ENCODE measurements at places on chromosomes 5 and 9. TPM values are rescaled to one million over a fixed set of nuclear protein-coding genes. Genes with fewer than 3 reads are reported as not detected.

DNA sequence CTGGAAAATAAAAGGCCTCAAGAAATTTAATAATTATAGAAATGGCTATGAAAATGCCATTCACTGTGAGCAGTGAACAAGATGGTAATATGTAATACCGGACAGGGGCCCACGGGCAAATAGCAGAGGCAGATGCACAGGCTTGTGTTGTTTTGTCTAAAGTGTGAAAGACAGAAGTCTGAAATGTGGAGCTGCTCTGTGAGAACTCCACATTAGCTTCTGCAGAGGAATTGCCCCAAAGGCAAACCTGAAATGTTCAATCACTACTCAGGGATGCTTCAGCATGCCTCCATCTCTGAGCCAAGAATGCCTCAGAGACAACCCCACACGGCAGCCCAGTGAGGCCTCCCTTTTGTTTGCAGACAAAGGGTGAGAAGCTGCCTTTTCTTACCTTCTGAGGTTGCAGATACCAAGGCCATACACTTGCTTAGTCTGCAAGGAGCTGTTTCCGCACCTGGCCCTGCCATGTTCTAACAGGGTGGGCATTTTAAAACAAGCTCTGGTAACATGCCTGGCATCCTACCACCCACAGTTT lies 124.3 kb upstream of the CXCL14 start:
- no peaks in the 10 kb centered on the region for H3K36me3 ChIP-seq
- H3K27ac ChIP-seq = no peak overlapping the region
- no peaks in the 10 kb centered on the region for H3K27me3 ChIP-seq

DNA sequence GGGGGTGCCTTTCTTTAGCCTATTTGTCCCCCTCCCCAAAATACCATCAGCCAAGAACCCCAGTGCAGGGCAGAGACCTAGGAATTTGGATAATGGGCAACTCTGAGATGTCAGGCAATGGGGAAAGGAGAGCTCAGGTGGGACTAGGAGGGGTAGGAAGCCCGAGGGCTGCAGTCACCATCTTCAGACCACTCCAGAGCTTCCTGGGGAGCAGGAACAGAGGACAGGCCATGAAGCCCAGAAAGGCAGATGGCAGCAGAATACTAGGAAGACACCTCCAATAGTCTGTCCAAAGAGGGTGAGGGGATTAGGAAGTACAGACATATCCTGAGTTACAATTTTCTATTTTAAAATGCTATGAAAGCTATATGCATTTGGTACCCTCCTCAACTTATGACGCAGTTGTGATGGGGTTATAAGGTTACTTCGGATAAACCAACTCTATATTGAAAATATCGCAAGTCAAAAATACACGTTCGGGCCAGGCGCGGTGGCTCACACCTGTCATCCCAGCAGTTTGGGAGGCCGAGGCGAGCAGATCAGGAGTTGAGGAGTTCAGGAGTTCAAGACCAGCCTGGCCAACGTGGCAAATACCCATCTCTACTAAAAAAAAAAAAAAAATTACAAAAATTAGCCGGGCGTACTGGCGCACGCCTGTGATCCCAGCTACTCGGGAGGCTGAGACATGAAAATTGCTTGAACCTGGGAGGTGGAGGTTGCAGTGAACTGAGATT lies 34.6 kb upstream of the IL17B start:
- DNase-seq = no peak
- no peak overlapping the region for H3K4me3 ChIP-seq
- no peaks in the 10 kb centered on the region for H3K27me3 ChIP-seq
- no peaks in the 10 kb centered on the region for H3K4me1 ChIP-seq
- no peak overlapping the region for H3K27ac ChIP-seq
- no peaks in the 10 kb centered on the region for H3K36me3 ChIP-seq

DNA sequence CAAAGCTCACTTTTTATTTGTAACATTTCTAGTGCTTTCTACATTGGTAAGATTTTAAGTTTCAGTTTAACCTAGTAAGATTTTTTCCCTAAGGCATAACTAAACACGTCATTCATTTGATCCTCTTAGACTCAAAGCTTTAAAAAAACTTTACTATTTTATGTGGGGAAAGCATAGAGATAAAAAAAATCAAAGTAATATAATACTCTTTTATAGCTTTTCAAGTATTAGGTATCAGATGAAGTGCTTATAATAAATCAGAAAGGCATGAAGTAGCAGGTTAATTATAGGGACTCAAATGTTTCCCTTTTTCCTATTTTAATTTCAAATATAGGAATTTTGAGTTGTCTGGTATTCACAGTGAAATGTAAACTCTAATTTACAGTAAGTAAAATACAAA lies 68.0 kb upstream of the POU5F2 start:
- no peaks in the 10 kb centered on the region for H3K27me3 ChIP-seq
- no peak for DNase-seq
- no peak overlapping the region for H3K27ac ChIP-seq
- H3K36me3 ChIP-seq = no peaks in the 10 kb centered on the region
- no peak overlapping the region for H3K4me3 ChIP-seq

GRCh38 chr5:30523061-30523460 lies 670.4 kb upstream of the CDH6 start:
- H3K4me1 ChIP-seq = no peaks in the 10 kb centered on the region
- no peak for DNase-seq
- H3K27me3 ChIP-seq = no peaks in the 10 kb centered on the region
- no peaks in the 10 kb centered on the region for H3K36me3 ChIP-seq
- no peak overlapping the region for H3K4me3 ChIP-seq

The JAKMIP2 gene
- 2.9 TPM for total RNA-seq

- H3K27me3 ChIP-seq = no peaks in the 10 kb centered on the region
- no peak overlapping the region for H3K27ac ChIP-seq
- H3K36me3 ChIP-seq = no peaks in the 10 kb centered on the region
- no peaks in the 10 kb centered on the region for H3K4me1 ChIP-seq
- no peak overlapping the region for H3K4me3 ChIP-seq
Observed at GRCh38 chr5:114437936-114438335, 76.1 kb downstream of the KCNN2 start.

DNA sequence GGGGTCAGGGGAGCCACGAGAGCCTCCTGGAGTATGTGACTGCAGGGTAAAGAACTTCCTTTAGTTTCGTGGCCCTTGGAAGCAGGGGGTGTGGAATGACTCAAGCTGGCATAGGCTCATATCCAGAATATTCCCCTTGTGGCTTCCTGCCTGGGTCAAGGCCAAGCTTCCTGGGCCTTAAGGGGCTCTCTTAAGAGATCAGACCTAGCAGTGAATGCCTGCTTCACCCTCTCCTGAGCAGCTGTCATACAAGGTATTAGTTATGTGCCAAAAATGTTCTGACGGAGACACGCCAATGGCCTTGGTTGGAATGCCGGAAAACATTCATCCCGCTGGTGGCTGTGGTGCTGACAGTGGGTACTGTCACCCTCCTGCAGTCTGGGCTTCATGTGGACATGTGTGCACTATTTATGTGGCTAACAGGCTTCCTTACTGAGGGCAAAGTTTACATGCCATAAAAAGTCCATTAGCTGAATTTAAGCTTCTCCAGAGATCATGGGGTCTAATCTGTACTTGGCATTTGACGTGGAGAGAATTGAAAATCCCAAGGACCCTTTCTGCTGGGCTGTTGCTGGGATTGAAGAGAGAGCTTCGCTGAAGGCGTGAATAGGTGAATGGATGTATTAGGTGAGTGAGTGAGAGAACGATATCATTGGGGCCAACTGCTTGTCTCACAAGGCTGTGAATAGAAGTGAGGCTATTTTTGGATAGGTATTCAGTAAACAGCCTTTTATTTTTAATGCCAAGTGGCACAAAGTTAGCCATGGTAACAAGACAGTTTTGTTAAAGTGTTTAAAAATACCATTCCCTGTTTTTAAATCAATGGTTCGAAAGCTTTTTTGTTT lies 156.8 kb downstream of the MACROH2A1 start:
- no peak overlapping the region for H3K27ac ChIP-seq
- no peaks in the 10 kb centered on the region for H3K36me3 ChIP-seq
- no peaks in the 10 kb centered on the region for H3K27me3 ChIP-seq
- no peak for DNase-seq
- no peak overlapping the region for H3K4me3 ChIP-seq
- no peaks in the 10 kb centered on the region for H3K4me1 ChIP-seq

DNA sequence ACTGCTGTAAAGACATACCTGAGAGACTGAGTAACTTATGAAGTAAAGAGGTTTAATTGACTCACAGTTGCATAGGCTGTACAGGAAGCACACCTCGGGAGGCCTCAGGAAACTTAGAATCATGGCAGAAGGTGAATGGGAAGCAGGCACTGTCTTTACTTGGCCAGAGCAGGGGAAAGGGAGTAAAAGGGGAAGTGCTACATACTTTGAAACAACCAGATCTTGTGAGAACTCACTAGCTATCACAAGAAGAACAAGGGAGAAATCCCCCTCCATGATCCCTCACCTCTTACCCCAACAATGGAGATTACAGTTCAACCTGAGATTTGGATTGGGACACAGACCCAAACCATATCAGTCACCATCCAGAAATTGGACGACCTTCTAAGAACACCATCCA lies 1285.8 kb upstream of the CDH9 start:
- no peaks in the 10 kb centered on the region for H3K36me3 ChIP-seq
- no peak overlapping the region for H3K27ac ChIP-seq
- no peak overlapping the region for H3K4me3 ChIP-seq
- no peak for DNase-seq
- no peaks in the 10 kb centered on the region for H3K4me1 ChIP-seq
- H3K27me3 ChIP-seq = no peaks in the 10 kb centered on the region

The ORM2 gene
- total RNA-seq = not detected

The GFRA3 gene
- total RNA-seq = not detected

DNA sequence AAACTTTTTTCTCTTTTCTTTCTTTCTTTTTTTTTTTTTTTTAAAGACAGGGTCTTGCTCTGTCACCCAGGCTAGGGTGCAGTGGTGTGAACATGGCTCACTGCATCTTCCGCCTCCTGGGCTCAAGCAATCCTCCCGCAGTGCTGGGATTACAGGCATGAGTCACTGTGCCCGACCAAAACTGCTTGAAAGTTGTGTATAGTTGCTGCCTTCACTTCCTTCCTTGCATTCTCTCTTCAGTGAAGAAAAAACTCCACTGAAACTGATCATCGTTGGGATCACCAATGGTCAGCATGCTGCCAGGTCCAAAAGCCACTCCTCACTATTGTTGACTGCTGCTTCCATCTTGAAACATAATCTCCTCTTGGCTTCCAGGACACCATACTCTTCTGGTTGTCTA lies 66.6 kb upstream of the CTNNA1 start:
- no peak overlapping the region for H3K4me3 ChIP-seq
- H3K27ac ChIP-seq = no peak overlapping the region
- no peaks in the 10 kb centered on the region for H3K36me3 ChIP-seq
- DNase-seq = no peak

The RMRP gene
- 6,542 TPM for total RNA-seq

DNA sequence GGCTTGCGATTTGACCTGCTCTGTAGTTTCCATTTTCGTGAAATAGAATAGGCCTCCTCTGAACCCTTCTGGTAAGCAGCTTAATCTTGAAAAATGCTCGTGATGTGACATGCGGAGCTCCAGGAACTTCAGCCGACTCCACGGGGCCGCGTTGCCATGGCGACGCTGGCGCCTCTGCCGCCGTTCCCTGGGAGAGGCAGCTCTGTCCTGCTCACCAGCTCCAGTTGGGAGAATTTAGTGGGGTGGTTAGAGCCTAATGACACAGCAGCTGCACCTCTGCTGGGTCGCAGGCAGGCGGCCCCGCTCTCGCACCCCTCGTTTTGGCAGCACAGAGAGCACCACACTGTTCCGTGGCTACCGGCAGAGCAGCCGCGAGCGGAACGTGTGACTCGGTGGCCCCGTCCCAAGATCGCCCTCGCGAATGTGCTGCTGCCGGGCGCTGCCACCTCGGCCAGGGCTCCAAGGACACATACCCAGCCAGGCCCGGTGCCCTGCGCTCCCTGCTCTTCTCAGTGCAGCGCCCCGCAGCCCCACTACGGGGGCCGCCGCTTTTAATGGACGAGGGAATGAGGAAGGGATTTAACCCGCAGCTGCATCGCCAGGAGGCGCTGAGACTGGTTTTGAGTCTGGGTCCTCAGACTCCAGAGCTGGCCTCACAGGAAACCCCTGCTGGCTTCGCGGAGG lies 131.2 kb upstream of the LMX1B start:
- no peaks in the 10 kb centered on the region for H3K36me3 ChIP-seq
- H3K27me3 ChIP-seq = no peaks in the 10 kb centered on the region
- no peak overlapping the region for H3K27ac ChIP-seq
- H3K4me1 ChIP-seq = no peaks in the 10 kb centered on the region
- no peak for DNase-seq

The DMRT2 gene
- not detected for total RNA-seq

The IFNA21 gene
- not detected for total RNA-seq

The SHOC1 gene
- not detected for total RNA-seq

- peaks cover 85% of the 10 kb centered on the region for H3K4me1 ChIP-seq
- H3K36me3 ChIP-seq = peaks cover 20% of the 10 kb centered on the region
- peak overlapping the region; percentile 95 for H3K27ac ChIP-seq
- no peaks in the 10 kb centered on the region for H3K27me3 ChIP-seq
- DNase-seq = no peak
- peak overlapping the region; percentile 92 for H3K4me3 ChIP-seq
Observed at GRCh38 chr5:151222054-151222789, 1.7 kb downstream of the CCDC69 start.

DNA sequence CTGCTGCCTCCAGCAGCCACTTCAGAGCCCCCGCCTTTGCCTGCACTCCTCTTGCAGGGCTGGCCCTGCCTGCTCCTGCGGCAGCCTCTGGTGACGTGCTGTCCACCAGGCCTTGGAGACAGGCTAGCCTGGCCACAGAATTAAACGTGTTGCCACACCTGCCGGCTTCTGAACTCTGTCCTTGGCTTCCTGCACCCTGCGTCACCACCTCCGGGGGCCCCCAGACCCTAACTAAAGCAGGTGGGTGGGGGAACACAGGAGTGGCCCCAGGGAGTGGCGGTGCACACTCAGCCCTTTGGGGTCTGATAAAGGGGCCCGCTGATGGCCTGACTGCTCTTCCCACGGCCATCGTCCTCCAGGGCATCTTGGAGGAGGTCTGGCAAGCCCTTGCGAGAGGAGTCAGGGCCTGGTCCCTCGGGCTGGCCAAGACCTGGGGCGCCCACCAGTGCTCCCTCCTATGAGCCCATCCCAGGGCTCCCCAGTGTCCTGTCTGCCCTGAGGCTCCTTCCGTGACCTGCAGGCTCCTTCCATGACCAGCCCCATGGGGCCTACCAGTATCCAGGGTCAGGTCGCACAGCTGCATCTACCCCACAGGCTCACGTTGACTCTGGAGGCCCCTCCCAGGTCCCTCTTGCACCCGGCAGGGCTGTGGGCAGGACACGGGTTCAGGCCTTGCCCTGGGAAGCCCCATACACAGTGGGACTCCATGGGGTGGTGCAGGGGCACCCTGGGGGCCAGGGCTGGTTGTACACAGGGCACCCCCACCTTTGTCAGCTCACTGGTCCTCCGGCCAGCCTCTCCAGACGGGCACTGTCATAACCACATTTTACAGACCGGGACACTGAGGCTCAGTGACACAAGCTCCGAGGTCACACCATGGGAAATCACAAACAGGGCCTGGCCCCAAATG lies 1.0 kb upstream of the MAMDC4 start:
- no peaks in the 10 kb centered on the region for H3K27me3 ChIP-seq
- DNase-seq = no peak
- H3K4me1 ChIP-seq = peaks cover 35% of the 10 kb centered on the region
- no peak overlapping the region for H3K27ac ChIP-seq
- H3K4me3 ChIP-seq = no peak overlapping the region
- H3K36me3 ChIP-seq = no peaks in the 10 kb centered on the region

Measured in CD4-positive, CD25-positive, alpha-beta regulatory T cell (primary cell).